ENCODE measurements at places on chromosomes 11 and 22. TPM values are rescaled to one million over a fixed set of nuclear protein-coding genes. Genes with fewer than 3 reads are reported as not detected.

GRCh38 chr11:96464700-96465307 is 75.0 kb downstream of the JRKL start:
- peak; percentile 89 for DNase-seq

- DNase-seq = peak; percentile 72
Observed at GRCh38 chr22:40332319-40332781, 13.9 kb upstream of the ADSL start.

- DNase-seq = peak; percentile 32
Observed at GRCh38 chr11:11532574-11532973, 89.2 kb downstream of the GALNT18 start.

DNA sequence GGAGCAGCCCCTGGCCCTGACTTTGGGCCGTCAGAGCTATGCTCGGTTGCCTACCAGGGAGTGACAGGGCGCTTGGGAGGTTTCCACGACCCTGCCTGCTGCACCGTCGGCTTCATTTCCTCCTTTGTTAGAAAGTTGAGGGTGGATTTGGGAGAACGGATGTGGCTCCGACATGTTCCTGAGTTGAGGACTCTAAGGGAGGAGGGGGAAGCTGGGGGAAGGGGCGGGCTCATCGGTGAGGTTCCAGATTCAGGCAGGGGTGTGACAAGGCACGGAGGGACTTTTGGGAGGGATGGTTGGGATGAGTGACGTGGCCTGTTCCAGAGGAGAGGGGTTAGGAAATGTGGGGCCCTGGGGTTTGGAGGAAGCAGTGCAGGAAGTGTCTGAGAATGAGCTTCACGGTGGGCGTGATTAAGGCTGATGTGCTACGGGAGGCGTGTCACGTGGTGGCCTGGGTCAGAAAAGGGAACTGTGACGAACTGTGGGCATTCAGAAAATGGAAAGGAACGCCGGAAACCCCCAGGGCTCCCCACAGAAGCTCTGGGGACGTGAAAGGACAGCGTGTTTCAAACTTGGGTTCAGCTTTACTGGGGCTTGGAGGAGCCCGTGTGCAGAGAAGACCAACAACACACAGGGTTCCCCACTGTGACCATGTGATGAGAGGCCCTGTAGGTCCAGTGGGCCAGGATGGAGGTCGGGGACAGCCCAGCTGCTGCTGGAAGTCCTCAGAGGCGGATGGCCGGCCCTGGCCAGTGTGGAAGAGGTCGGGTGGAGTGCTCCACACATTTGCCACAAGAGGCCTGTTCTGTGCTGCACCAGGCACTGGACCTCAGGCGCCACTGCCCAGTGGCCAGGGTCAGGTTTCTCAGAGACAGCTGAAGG is 2.8 kb downstream of the PARVB start:
- DNase-seq = peak; percentile 69

- DNase-seq = no peak
Observed at GRCh38 chr11:115269191-115269950, 234.8 kb downstream of the CADM1 start.

DNA sequence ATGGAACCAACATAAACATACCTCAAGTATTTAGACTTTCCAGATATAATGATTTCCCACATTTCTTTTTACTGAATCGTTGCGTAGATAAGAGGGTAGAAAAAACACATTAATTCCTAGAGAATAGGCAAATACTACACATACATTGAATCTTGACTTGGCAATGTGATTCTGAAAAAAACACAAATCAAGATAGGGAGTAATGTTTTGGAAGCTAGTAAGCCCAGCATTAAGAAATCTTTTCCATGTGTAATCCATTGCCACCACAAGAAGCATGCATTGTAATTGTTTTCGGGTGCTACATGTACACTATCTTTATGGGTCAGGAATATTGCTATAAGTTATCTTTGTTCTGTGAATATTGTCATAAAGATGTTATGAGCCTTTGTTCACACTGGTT is 269.8 kb upstream of the PDGFD start:
- DNase-seq = no peak

The P2RX6 gene
- total RNA-seq = 17.8 TPM

- DNase-seq = peak; percentile 27
Observed at GRCh38 chr11:65060913-65061408, 2.6 kb upstream of the NAALADL1 start.

GRCh38 chr11:98358551-98358950 is 662.2 kb upstream of the CNTN5 start:
- DNase-seq = no peak

- no peak for DNase-seq
Observed at GRCh38 chr22:45895436-45896152, 81.4 kb downstream of the WNT7B start.

DNA sequence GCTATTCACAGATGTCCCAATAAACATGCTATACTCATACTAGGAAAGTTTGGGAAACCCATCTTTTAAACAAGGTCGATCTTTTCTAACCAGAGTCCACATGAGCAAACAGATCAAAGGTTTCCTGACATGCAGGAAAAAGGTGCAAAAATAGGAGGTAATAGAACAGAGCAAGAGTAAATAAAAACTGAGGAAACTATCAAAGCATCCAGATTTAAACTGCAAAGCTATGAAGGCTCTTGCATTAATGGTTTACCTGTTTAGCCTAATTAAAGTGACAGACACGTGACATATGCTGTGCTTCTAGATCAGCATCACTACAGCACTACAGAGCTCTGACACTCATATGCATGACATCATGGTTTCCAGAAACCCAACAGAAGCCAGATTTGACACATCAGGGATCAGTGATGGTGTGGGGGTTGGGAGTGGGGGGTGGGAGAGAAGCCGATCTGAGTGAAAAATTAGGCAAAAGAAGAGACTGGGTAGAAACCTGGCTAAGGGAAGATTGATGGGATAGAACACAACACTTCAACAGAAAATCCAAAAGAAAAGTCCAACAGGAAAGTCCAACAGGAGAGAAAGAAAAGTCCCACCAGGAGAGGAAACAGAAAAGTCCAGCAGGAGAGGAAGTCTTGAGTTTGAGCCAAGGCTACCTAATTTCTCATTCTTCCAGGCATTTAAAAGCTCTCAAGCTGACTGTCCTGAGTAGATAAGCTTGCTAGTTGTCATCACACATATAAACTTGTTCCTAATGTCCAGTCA is 262.3 kb downstream of the SOX6 start:
- DNase-seq = peak; percentile 10

DNA sequence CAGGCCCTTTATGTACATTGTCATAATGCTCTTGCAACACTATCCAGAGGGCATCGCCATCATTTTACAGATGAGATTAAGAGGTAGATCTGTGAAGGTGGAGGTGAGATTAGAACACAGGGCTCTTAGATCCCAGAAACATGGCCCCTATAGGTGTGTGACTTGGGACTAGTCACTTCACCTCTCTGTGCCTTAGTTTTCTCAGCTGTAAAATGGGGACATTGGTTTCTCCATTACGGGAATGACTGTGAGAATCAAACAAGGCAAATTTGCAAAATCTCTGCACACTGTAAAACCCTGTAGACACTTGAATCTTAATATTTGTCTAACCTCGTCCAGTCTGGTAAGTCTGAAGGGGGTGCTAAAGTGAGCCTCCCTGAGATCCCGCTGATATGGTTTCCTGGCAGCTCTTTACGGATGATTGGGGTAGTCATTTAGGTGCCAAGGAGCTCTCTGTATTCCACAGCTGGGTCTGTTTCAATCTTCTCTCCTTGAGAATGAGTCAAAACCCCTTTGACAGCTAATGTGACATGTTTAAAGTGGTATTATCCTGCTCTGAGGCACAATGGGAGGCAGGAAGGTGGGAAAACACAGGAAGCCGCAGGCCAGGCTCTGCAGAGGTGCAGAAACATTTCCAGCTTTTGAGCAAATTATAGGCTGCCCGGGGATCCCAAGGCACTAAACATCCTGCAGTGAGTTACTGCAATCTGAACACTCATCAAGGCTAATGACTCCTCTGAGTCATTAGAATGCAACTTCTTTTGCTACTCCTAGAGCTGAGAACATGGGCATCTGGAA is 140.8 kb downstream of the CCDC81 start:
- DNase-seq = peak; percentile 93

DNA sequence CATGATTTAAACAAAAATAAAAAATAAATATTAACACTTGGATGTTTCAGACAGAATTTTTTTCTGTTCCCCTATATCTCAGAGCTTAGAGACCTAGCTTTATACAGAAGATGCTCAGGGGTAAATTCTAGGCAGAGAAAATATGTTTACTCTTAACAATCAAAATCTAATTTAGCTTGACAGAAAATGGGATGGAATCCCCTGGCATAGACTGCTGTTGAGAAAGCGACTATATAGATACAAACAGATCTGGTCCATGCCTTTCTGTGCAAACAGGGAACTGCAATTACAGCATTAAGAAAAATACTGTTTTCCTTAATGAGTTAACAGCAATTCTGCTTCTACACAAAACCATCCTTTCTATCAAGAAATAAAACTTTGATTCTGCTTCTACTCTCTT is 14.6 kb downstream of the SIAE start:
- no peak for DNase-seq

The ZNF214 gene
- 9.9 TPM for total RNA-seq

- peak; percentile 60 for DNase-seq
Observed at GRCh38 chr22:43273902-43274484, 69.2 kb downstream of the SCUBE1 start.

DNA sequence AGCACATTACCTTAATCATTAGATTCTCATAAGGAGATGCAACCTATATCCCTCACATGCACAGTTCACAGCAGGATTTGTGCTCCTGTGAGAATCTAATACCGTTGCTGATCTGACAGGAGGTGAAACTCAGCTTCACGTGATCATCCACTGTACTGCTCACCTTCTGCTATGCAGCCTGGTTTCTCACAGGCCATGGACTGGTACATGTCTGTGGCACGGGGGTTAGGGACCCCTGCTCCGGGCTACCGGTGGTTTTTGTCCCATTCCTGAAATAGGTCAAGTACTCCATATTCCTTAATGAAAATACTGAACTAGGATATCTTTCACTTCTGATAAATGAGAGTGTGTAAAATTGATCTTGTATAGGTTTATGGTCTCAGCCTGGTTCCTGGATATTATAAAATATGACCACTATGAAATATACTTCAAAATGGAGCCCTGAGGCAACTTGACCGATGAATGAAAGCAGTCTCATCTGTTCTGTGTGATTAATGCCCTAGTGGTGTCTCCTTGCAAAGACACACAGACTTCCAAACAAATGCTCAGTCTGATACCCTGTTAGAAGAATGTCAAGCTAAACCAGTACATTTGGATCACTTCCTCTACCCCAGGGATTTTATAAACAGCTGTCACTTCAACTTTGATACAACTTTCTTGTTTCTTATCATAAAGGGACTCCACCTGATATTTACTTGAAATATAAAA is 492.9 kb upstream of the ANO3 start:
- DNase-seq = no peak

The TMA7B gene
- not detected for total RNA-seq

DNA sequence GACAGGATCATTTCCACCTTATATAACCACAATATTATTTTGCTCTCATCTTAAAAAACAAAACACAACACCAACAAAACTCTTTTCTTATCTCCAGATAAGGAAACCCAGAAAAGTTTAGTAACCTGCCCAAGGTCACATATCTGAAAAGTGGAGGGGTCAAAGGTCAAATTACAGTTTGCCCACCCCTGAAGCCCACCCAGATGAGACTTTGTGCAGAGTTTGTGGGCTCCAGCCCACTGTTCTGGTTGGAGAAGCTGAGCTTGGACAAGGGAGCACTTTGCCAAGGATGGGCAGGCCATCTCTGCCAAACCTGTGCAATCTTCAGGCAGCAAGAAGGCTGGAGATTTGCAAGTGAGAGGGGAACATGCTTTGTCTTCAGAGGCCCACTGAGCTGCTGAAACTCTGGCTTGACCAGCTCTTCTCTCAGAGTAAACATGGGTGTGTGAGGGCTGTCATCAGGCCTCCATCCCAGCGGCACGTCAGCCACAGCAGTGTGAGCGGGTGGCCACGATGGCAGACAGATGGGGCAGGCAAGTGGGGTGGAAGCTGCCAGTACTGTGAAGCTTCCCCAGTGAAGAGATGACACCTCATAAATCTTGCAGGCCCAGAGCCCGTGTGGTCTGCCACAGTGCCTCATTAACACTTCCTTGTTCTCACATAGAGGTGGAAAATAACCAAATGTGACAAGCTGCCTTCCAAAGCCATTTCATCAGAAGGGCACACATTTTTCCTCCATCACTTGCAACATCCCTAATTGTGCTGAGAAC is 111.8 kb downstream of the CCDC81 start:
- DNase-seq = peak; percentile 24

DNA sequence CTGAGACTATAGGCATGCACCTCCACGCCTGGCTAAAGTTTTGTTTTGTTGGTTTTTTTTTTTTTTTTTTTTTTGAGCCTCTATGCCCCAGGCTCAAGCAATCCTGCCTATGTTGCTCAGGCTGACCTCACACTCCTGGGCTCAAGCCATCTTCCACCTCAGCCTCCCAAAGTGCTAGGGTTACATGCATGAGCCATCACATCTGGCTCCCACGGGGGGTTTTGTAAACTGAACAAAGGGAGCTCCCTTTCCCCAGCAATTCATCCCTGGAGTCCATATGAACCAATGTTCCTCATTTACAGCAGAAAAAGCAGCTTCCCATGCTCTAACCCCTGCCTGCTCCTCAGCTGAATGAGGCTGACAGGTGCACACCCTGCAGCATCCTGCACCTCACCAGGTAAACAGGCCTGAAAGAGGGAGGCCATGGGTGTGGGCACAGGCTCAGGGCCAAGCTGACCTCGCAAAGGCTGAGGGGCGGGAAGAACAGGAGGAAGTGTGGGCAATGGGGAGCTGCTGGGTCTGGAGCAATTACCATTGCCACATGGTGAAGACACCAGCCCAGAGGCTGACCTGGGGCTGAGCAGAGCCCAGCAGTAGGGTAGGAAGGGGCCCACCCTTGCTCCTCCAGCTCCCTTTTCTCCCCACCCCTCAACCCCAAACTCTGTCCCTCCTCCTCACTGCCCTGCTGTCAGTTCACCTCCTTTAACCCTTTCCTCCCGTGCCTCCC is 58.2 kb downstream of the RBX1 start:
- DNase-seq = peak; percentile 74

GRCh38 chr11:90774727-90775566 is 552.1 kb upstream of the CHORDC1 start:
- no peak for DNase-seq

The KRTAP5-1 gene
- total RNA-seq = not detected

DNA sequence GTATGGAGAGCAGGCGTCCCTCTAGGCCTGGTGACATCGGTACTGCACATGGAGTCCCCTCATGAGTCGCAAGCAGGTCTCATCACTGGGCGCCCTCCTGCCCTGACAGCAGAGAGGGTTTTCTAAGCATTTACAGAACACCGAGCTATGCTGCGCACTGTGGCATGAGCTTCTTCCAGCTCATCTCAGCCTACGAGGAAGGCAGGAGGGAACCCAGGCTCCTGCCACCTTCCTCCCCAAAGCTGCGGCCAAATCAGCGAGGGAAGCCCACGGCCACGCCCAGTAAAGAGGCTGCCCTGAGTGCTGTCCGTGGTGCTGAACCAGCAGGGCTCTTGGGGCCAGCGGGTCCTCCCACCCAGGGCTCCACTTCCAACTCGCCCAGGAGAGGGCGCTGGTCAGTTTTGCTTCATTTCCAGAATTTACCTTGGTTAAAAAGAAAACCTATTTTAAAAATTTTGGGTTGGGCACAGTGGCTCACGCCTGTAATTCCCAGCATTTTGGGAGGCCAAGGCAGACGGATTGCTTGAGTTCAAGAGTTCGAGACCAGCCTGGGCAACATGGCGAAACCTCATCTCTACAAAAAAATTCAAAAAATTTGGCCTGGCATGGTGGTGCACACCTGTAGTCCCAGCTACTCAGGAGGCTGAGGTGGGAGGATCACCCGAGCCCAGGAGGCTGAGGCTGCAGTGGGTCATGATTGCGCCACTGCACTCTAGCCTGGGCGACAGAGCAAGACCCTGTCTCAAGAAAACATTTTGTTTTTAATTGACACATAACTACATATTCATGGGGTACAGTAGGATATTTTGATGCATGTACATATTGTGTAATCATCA is 34.2 kb downstream of the PHF21B start:
- peak; percentile 72 for DNase-seq

GRCh38 chr11:45089251-45089650 is 57.2 kb upstream of the PRDM11 start:
- DNase-seq = peak; percentile 99

Data from fibroblast of lung (primary cell).